ENCODE measurements at places on chromosomes 2 and 18. TPM values are rescaled to one million over a fixed set of nuclear protein-coding genes. Genes with fewer than 3 reads are reported as not detected.

The MALL gene
- 21.7 TPM for total RNA-seq

The CHRNA1 gene
- total RNA-seq: not detected

The PUS10 gene
- total RNA-seq: 3.3 TPM

The TWIST2 gene
- 12.9 TPM for total RNA-seq

The SERPINB7 gene
- total RNA-seq: not detected

GRCh38 chr2:63194175-63194574 lies 143.5 kb downstream of the OTX1 start:
- H3K36me3 ChIP-seq: no peaks in the 10 kb centered on the region
- H3K27ac ChIP-seq: no peak overlapping the region
- H3K27me3 ChIP-seq: no peaks in the 10 kb centered on the region

GRCh38 chr2:102021779-102022178 lies 30.0 kb downstream of the IL1R2 start:
- H3K36me3 ChIP-seq: no peaks in the 10 kb centered on the region
- no peaks in the 10 kb centered on the region for H3K4me1 ChIP-seq
- H3K27me3 ChIP-seq: no peaks in the 10 kb centered on the region

DNA sequence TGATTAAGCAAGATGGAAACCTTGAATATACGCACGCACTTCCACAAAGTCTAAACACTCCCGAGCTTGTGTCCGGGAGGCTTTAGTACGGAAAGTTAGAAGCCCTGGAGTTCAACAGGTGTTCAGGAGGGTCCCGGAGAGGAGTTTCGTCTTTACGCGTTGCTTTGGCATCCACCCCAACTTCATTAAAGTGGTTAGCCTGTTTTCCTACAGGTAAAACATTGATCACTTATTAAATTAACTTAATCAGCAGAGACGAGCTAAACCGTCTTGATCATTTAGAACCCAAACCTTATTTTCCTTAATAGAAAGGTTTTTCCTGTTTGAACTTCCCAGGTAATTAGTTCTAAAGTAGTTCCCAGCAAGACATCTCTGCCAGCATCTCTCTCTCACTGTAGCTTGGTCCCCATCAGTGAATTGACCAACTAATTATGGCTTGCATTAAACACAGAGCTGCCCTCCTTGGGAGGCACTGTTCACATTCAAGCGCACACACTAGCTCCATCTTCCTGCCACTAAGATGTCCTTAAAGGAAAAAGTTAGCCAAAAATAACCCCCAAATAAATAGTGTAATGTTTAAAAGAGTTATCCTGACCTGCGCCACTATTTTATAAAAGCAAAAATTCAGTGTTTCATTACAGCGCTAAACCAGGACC lies 1.4 kb downstream of the NPAS2 start:
- H3K27ac ChIP-seq: peak overlapping the region; percentile 31
- no peaks in the 10 kb centered on the region for H3K4me1 ChIP-seq
- no peaks in the 10 kb centered on the region for H3K36me3 ChIP-seq
- H3K27me3 ChIP-seq: no peaks in the 10 kb centered on the region

DNA sequence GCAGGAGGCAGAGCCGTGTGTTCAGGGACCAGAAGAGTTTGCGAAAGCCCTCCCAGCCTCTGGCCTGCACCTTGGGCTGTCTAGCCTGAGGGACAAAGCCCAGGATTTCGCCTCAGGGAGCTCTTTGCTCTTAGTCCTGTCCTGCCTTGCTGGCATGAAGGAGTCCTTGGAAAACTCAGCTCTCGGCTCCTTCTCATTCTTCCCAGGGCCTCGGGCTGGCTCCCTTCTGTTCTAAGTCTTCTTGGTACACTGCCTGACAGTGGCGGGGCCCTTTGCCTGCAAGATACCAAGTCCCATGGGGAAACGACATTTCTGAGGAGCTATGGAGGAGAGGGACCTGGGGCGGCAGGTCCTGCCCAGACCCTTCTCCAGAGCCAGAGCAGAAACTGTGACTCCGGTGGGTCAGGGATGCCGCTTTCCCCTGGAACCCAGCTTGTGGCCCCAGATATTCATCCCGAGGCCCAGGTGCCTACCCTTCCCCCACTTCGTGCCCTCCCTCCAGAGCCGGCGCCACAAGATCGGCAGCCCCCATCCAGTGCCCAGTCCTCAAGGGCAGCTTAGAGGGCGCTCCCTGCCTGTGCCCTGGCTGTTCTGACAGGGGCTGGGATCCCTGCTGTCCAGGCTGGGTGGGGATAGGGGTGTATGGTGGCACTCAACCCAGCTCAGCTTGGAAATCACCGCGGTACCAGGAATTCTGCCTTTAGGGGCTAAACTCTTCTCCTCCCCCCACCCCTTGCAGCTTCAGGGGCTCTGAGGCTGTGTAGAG lies 5.5 kb upstream of the CYP26B1 start:
- no peaks in the 10 kb centered on the region for H3K36me3 ChIP-seq
- H3K4me3 ChIP-seq: no peak overlapping the region
- DNase-seq: no peak
- H3K27ac ChIP-seq: no peak overlapping the region

DNA sequence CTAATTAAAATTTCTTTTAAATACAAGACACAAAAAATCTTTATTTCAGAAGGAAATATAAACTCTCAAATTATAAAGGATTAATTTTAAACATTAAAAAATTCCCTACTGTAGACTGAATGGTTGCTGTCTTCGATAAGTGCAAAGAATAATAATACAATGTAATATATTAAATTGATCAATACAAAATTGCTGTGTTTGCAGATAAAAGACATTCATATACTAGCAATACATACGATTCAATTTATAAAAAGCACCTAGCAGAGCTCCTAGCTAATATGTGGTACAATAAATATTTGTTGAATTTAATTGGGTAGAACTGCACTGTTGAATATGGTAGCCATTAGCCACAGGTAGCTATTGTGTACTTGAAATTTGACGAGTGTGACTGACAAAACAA lies 6.6 kb downstream of the ZSWIM2 start:
- no peaks in the 10 kb centered on the region for H3K36me3 ChIP-seq
- no peak overlapping the region for H3K27ac ChIP-seq
- no peaks in the 10 kb centered on the region for H3K4me1 ChIP-seq
- no peak for DNase-seq
- no peak overlapping the region for H3K4me3 ChIP-seq

- no peak for DNase-seq
- H3K27me3 ChIP-seq: no peaks in the 10 kb centered on the region
- no peak overlapping the region for H3K27ac ChIP-seq
- no peaks in the 10 kb centered on the region for H3K36me3 ChIP-seq
- H3K4me3 ChIP-seq: no peak overlapping the region
These were observed 114.3 kb downstream of the GCA start for GRCh38 chr2:162458240-162458639.

DNA sequence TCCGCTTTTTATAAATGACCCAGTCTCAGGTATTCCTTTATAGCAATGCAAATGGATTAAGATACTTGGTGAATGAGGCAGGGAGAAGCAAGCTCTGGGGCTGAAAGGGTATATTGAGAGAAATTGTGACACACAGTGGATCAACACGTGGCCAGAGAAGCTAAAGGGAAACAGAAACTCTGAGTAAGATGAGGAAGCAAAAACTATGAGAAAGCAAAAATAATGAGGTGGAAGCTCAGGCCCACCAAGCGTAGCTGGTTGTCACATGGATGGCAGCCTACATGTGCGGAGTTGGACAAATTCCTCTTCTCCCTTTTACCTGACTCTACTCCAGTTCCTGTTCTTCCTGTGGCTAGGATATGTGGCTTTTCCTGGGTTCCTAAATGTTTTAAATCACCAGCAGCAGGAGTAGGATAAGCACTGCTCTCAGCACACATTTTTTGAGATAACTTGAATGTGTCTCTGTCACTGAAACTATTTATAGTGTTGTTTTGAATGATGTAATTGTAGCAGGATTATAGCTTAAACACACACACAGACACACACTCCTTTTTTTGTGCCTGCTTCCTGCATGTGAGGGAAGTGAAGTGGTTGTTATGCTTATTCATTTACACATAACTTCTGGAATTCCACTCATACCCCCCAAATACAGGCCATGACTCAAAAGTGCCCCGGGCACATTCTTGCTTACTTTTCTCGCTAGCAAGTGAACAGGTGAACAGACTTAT lies 30.1 kb upstream of the EPC2 start:
- DNase-seq: no peak
- H3K27me3 ChIP-seq: no peaks in the 10 kb centered on the region
- H3K4me1 ChIP-seq: peaks cover 2% of the 10 kb centered on the region
- H3K36me3 ChIP-seq: no peaks in the 10 kb centered on the region
- H3K27ac ChIP-seq: no peak overlapping the region

DNA sequence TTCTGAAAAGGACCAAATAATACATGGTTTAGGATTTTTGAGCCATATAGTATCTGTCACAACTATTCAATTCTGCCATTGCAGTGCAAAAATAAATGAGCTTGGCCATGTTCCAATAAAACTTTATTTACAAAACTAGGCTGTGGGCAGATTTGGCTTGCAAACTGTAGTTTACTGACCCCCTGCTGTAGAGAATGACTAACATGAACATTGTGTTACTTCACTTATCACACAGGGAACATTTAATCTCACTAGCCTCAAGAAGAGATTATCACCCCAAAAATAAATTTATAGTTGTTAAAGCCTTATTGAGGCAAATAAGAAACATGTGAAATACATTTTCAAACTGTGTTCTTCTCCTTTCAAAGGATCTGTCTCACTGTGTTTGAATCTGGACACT lies 766.2 kb downstream of the MBD2 start:
- no peaks in the 10 kb centered on the region for H3K27me3 ChIP-seq
- H3K4me3 ChIP-seq: no peak overlapping the region
- no peak overlapping the region for H3K27ac ChIP-seq
- DNase-seq: no peak
- no peaks in the 10 kb centered on the region for H3K4me1 ChIP-seq

- peaks cover 1% of the 10 kb centered on the region for H3K4me1 ChIP-seq
- no peak overlapping the region for H3K4me3 ChIP-seq
- H3K36me3 ChIP-seq: no peaks in the 10 kb centered on the region
- no peak for DNase-seq
- H3K27ac ChIP-seq: no peak overlapping the region
- H3K27me3 ChIP-seq: no peaks in the 10 kb centered on the region
These were observed 332.6 kb downstream of the KIAA1328 start for GRCh38 chr18:37161491-37161890.

DNA sequence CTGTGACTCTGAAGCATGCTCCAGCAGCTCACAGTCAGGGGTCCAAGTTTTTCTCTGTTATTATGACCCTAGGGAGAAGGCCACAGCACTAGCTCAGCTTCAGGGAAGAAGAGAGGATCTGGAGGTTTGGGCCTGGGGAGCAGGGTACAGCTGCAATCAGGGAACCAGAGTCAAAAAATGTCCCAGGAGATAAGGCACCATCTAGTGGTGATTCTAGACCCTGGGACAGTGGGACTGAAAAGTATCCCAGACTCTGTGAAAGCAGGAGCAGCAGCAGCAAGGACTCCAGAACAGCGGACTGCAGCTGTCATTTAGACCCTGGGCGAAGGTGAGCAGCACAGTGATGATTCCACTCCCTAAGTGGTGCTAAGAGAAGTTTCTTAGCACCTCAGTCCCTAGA lies 278.4 kb upstream of the DDX18 start:
- no peaks in the 10 kb centered on the region for H3K36me3 ChIP-seq
- no peak for DNase-seq
- H3K27ac ChIP-seq: no peak overlapping the region
- H3K4me1 ChIP-seq: no peaks in the 10 kb centered on the region
- no peak overlapping the region for H3K4me3 ChIP-seq
- H3K27me3 ChIP-seq: no peaks in the 10 kb centered on the region

- no peak overlapping the region for H3K4me3 ChIP-seq
- H3K27me3 ChIP-seq: no peaks in the 10 kb centered on the region
- no peaks in the 10 kb centered on the region for H3K36me3 ChIP-seq
- no peaks in the 10 kb centered on the region for H3K4me1 ChIP-seq
- DNase-seq: no peak
- H3K27ac ChIP-seq: no peak overlapping the region
These were observed 30.3 kb upstream of the SAP130 start for GRCh38 chr2:128058114-128058513.

DNA sequence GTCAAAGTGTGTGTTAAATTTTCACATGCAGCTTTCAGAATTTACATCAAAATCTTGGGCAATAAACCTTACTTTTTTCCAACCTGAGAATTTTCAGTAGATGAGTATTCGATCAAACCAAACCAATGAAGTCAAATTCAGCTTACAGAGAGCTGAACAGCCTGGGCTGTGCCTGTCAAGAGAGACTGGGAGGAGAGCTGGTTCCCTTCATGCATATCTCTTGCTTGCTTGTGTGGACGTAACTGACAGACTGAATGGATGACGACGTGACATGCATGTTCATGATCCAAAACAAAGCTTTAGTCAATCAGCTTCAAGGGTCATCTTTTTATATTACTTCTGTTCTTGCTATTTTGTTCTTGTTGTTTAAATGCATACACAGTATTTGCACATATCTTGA lies 145.2 kb downstream of the GALNT3 start:
- no peak overlapping the region for H3K27ac ChIP-seq
- no peaks in the 10 kb centered on the region for H3K4me1 ChIP-seq
- no peaks in the 10 kb centered on the region for H3K27me3 ChIP-seq
- no peak for DNase-seq
- H3K36me3 ChIP-seq: no peaks in the 10 kb centered on the region
- H3K4me3 ChIP-seq: no peak overlapping the region

- H3K4me1 ChIP-seq: peaks cover 3% of the 10 kb centered on the region
- H3K27me3 ChIP-seq: no peaks in the 10 kb centered on the region
- no peak overlapping the region for H3K4me3 ChIP-seq
- H3K36me3 ChIP-seq: no peaks in the 10 kb centered on the region
These were observed 14.6 kb upstream of the SCYGR1 start for GRCh38 chr2:227402321-227402720.

DNA sequence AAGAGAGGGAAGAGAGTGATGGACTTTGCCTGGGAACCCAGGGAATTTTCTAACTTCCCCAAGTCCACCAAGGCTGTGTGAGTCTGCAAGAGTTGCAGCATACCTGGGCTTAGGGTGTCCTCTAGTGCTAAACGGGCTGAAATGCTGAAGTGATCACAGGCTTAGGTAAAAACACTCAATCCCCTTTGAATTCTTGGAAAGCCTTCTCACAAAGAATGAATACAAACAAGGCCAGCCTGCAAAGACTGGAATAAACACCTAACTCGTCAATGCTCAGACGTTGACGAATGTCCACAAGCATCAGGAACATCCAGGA lies 30.0 kb upstream of the BMP10 start:
- H3K4me1 ChIP-seq: no peaks in the 10 kb centered on the region
- no peak overlapping the region for H3K4me3 ChIP-seq
- no peak overlapping the region for H3K27ac ChIP-seq
- no peaks in the 10 kb centered on the region for H3K27me3 ChIP-seq
- no peaks in the 10 kb centered on the region for H3K36me3 ChIP-seq
- no peak for DNase-seq

GRCh38 chr2:238924796-238925195 lies 76.9 kb downstream of the TWIST2 start:
- no peak overlapping the region for H3K4me3 ChIP-seq

GRCh38 chr2:204072443-204073324 lies 136.1 kb downstream of the ICOS start:
- no peaks in the 10 kb centered on the region for H3K4me1 ChIP-seq
- H3K27me3 ChIP-seq: no peaks in the 10 kb centered on the region
- H3K36me3 ChIP-seq: no peaks in the 10 kb centered on the region
- DNase-seq: no peak

All from aorta (tissue), 5 donors.